ENCODE measurements at places on chromosomes 4 and X.

DNA sequence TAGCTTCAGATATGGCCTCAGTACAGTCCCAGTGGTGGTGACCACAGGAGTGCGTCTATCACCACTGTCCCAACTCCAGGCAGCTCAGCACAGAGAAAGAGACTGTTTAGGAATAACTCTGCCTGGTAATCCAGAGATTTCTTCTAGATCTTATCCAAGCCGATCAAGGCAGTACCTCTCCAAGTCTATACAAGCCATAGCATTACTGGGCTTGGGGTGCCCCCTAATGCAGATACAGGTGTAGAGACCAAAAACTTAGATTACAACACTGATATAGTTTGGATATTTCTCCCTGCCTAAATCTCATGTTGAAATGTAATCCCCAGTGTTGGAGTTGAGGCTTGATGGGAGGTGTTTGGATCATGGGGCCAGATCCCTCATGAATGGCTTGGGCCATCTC is 100.9 kb downstream of the PTCHD1 start:
- DNase-seq = no peak

DNA sequence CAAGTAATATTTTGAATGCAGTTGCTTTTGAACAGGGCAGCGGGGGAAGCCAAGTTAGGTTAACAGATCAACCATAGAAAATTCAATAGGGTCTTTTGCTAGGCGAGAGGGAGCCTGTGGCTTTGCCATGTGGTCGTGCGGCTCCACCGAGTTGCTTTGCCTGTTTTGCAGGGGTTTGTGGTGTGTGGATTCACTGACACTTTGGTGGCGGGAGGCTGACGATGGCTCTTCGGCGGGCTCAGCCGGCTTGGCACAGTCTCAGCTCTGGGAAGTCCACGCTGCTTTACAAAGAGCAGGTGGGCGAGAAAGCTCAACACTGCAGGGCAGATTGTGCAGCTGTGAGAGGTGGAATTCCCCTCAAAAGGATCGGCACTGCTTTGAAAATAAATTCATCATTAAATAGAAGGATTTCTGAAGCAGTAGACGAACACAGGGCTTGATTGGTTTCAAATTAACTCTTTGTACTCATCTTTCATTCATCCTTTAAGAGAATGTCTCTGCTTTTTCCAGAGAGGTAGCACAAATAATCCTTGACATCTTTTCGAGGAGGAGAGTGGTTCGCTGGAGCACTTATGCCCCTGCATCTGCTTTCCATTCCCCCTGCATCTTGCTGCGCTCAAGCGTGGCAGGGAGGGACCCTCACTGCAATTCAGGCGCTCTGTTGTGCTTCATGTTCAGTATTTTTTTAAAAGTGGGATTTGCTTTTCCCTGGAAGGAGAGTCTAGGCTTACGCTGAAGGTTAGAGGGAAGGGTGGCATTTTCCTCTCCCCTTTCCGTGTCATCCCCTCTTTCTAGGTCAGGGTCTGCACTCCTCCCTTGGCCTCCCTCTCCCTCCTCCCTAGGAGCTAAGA is 201.8 kb upstream of the LEF1 start:
- DNase-seq = no peak

DNA sequence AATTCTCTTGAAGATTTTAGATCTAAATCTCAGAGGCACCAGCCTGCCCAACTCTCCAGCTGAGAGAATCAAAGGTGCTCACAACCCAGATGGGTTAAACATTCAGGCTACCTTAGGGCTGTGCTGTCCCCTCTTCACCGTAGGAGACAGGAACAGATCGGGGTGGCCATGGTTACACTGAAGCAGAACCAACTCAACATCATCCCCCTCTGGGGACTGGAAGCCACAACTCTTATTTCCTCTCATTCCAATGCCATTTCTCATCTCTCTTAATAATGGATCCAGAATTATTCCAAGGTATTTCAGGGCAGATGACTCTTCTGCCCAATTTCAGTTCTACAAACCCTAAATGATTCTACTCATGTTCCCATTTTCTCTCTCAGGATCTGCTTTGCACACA is 109.7 kb downstream of the NKX6-1 start:
- DNase-seq = no peak

DNA sequence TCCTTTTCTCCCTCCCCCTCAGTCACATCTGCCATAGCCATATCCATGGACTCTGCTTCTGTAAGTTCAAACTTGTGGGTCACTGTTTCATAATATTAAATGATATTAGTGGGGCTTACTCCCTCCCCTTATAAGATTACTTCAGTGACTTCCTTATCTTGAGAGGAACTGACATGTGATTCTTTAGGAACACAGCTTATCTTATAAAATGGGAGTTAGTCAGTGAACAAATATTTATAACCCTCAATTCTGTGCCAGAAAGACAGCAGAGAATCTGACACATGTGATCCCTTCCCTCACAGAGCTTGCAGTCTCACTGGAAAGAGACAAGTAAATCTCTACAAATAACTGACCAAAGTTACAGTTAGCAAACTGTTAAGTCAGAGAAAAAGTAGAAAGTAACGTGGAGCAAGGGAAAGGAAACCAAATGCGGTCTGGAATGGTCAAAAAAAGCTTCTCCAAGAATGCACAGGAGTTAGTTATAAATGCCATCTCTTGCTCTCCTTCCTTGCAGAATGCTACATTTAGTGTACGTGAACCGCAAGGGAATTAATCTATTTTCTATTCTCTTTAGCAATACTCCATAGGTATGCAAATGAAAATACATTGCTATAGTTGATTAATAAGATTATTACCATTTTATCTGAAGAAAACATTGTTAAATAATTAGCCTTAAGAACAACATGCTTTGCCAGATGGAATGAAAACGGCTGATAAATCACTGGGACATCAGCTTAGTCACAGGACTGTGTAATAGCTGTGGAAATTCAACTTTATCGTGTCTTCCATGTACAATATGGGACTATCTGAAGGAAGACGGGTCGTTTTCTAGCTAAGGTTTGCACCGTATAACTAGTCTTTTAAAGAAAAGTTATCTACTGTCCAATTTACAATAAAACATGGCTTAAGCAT is 29.0 kb downstream of the SGMS2 start:
- DNase-seq = no peak
